Iris pigment epithelial cell (primary cell): ENCODE measurements at places on chromosomes 13 and 19.

GRCh38 chr19:48638831-48639381, 1.7 kb upstream of the DBP start:
- no peak for DNase-seq

GRCh38 chr13:30872276-30872594, 33.8 kb upstream of the MEDAG start:
- DNase-seq: no peak

DNA sequence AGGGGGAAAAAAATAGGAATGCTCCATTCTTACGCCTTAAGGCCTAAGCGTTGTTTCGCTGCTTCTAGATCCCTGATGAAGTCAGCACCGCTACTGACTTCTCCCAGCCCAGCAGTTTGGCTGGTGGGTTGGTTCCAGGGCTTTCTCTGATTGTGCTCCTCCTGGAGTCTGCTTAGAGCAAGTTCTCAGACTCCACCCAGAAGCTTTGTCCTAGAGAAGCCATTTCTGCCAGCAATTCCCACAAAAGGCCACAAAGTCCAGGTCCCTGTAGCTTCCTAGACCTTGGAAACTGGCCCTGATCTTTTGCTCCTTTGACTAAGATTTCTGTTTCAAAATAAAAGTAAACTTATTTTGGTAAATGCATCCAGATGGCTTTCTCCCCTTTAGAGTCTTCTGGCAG, 65.4 kb downstream of the KCTD12 start:
- DNase-seq: no peak

GRCh38 chr13:91574766-91575165, 176.3 kb downstream of the GPC5 start:
- DNase-seq: peak; percentile 25
